ENCODE measurements at places on chromosomes 12 and 14.

DNA sequence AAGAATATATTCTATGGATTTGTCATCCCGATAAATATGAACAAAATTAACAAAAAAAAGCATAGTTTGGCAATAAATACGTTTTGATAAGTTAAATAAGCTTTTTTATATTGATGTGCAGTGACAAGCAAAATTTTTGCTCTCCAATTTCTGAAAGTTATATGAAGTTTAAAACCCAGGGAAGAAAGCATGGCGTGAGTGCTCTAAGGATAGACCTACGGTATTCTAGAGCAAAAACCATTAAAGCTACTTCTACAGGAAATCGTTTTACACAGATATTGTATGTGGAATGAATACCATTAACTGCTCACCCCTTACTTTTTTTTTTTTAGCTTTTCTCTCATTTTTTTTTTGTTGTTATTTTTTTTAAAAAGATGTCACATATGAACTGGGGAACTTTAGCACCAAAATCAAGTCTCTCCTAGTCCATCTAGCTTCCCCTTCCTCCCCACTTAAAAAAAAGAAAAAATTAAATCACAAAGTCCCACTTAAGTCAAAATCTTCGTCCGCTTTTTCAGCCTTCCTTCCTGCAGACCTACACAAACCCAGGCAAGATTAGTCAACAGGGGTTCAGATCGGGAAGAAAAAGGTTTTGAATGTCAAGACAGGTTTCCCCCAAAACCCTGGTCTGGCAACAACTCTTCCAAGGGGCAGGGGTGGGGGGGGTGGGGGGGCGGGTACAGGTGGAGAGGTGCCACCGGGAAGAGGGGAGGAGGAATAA lies 4.4 kb downstream of the ZFP36L1 start:
- DNase-seq: no peak

DNA sequence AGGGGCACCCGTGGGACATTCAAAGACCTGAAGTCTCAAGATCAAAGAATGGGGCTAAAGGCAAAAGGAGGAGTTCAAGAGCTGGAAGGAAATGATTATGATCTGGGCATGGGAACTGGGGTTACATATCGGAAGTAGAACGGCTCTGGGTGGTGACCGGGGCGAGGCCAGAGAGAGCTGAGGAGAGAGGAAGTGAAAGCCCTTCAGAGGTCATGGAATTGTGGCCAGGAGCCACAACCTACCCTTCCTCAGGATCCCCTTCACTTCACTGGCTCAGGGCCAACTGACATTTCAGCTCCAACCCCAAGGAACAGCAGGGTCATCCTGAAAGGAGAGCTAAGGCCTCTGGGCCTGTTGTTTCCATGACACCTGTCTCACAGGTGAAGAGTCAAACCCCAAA lies 57.8 kb downstream of the GALNT16 start:
- DNase-seq: no peak

DNA sequence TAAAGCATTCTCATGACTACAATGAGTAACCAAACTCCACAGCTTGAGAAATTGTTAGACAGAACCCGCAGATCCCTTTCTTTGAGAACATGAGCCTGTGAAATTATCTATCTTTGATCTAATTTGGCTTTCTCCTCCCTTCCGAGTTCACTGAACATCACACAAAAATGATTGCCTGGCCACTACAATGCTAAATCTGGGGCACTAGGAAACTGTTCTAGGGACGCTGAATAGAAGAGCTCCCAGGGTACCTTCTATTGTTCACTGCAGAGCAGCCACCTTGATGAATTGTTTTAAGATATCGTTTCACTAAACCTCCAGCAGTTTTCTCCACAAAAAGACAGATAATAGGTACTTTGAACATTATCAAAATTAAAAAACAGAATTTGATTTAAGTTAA lies 47.5 kb downstream of the SINHCAF start:
- DNase-seq: no peak

- DNase-seq: no peak
These were observed 17.3 kb downstream of the TNFAIP2 start for GRCh38 chr14:103140316-103141109.

GRCh38 chr12:110355073-110355472 lies 48.4 kb downstream of the ANAPC7 start:
- DNase-seq: no peak

- no peak for DNase-seq
These were observed 32.7 kb upstream of the KRT77 start for GRCh38 chr12:52735816-52736632.

- no peak for DNase-seq
These were observed 5.8 kb downstream of the SLC48A1 start for GRCh38 chr12:47778881-47779280.

- DNase-seq: no peak
These were observed 130.2 kb downstream of the PAPOLA start for GRCh38 chr14:96632363-96632758.

DNA sequence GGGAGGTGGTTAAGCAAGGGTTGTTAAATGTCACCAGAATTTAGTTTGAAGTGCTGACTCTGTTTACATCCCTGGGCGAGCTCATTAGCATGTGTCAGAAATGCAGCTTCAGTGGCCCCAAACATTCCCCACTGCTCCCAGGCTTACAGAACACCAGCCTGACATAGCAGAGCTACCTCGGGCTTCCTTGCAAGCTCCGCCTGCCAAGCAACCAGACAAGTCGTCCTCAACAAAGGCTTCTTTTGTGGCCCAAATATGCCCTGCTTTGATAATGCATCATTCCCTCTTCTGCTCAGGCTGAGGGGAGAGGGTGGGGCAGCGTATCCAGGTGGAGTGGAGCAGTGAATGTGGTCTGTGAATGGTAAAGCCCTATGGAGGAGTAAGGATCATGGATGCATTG lies 28.0 kb downstream of the ERH start:
- no peak for DNase-seq

DNA sequence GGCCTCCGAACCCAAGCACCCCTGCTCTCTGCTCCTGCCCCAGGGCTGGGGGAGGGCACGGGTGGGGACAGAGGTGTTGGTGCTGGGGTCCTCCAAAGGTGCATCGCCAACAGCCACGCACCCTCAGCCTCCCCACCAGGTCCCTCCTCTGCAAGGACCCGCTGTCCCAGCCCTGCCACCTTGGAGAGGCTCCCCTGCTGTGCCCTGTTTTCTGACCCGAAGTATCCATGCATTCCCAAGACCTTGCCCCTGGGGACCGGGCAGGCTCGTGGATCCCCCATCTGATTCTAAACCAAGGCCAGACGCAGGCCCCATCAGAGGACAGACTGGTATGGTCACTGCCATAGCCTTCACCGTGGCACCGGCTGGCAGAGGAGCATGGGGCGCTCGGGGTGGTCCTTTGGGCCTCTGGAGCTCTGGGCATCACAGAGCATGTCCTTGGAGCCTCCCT lies 22.7 kb upstream of the BEGAIN start:
- DNase-seq: no peak

- no peak for DNase-seq
These were observed 377.8 kb downstream of the KCNH5 start for GRCh38 chr14:62667421-62667914.

GRCh38 chr12:119687406-119687805 lies 19.5 kb downstream of the PRKAB1 start:
- no peak for DNase-seq

DNA sequence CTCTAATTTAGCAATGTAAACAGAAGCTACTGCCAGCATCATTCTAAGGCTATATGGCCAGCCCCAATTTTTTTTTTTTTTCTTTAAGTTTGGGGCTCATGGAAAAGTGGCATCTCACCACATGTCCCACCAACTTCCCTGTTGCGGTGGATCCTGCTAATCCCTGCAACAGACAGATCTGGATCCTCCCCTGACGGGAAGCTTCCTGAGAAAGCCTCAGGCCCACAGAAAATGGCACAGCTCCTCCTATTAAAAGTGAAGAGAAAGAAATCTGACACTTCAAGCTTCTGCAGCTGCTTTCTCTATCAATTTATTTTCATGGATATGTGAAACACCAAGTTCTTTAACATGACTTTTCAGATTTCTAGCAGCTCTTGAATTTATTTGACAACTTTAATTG lies 433.8 kb upstream of the DCN start:
- no peak for DNase-seq

DNA sequence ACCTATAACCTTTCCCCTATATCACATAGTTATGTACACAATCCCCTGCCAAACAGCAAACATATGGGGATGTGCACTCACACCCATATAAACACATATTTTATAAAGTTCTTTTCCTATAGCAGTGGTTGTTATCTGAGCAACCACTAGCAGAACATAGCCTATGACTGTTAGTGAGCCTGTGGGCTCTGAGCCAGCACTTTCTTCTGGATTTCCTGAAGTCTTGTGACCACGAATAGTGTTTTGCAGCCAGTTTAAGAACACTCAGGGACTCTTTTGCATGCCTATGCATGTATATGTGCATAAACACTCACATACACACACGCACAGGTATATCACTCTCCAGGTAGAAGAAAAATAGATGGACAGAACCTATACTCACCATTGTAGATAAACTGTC lies 17.1 kb downstream of the TESPA1 start:
- DNase-seq: no peak

- no peak for DNase-seq
These were observed 42.0 kb downstream of the AREL1 start for GRCh38 chr14:74670726-74671411.

- DNase-seq: no peak
These were observed 10.8 kb downstream of the SMIM41 start for GRCh38 chr12:52090291-52090690.

DNA sequence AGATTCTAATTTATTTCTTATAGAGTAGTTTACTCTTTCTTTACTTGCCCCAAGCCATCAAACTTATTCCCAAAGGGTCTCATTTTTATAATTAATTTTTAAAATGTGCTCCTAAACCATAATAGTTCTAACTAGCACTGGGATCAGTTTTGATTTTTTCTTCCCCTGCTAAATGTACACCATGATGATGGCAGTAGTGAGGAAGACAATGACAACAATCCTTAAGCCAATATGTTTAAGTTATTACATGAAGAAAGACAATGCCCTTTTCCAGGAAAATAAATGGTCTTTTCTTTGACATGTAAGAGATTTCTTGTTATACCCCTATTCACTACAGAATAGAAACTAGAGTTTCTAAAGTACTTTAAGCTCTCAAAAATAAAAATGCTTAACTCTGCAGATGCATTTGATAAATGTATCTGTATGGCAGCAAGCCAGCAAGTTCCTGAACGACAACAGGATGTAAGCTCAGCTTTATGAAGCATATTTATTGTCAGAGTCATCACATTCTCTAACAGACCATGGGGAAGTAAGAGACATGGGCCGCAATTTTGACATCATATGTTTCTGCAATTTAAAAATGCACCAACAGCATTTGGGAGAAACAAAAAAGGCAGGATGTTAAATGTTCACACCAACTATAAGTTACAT lies 36.0 kb upstream of the SNX6 start:
- DNase-seq: no peak

DNA sequence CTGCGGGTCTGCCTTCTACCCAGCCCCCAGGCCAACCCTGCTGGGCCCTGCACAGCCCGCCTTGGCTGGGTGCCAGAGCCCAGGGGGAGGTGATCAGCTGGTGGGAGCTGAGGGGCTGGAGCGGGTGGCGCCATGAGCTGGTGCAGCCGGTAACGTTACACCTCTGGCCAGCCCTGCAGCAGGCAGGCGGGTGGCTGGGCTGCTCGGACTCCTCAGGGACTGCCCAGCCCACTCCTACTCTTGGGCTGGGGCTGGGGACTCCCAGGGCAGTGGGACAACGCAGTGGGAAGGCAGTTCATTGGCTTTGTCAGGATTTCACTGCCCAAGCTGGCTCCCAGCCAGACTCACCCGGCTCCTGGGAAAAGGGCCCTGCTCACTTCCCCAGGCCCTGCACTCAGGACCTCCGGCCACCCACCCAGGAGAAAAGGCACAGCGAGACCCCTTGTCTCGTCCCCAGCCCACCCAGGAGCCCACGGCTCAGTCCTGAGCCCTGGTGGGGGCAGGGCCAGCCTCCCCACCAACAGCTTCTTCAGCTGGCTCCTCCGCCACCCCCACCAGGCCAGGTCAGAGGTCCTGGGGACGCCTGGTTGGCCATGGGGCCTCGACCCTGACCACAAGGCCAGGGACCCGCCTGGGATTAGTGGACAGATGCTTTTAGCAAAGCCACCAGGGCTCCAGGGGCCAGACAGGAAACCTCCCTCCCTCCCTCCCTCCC lies 1.0 kb downstream of the PGF start:
- DNase-seq: no peak

DNA sequence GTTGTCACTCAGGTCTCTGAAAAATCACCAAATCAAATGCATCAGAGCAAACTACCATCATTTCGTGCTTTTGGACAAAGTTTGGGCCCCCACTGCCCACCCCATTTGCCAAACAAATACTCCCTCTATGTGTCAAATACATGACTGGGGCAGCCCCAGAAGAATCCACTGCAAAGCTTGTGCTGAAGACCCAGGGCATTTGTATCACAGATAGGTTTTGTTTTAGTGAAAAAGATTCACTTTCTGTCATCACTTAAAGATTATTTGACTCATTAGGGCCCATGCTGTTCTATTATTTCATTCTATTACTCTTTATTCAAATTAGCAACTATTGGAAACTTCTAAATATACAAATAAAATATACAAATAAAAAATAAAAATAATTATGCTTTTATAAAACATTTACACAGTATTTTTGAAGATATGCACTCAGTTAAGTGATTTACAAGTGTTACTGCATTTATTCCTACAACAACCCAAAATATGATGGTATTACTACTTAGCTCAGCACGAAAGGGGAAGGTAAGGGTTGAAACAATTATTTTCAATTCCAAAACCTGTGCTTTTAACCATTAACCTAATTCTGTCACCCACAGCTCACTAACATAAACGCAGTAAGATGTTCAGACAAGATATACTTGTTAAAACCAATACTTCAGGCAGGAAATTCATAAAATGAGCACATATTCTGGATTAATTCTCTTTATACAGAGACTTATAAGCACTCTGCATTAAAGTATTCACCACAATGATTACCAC lies 36.5 kb downstream of the LRIG3 start:
- no peak for DNase-seq

DNA sequence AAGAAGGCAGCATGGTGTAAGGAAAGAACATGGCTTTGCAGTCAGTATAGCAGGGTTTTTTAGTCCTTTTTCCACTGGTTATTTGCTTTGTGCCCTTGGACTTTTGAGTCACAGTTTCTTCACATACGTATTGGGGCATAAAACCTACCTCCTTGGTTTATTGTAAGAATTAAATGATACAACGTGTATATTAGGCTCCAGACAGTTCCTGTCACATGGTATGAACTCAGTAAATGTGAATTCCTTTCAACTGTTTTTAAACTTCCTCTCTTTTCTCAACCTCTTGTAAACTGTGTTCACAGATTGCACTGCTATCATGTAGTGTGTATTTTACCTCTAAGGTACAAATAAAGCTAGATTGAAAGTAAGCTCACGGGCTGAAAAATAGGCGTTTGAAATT lies 29.5 kb downstream of the MSRB3 start:
- no peak for DNase-seq

DNA sequence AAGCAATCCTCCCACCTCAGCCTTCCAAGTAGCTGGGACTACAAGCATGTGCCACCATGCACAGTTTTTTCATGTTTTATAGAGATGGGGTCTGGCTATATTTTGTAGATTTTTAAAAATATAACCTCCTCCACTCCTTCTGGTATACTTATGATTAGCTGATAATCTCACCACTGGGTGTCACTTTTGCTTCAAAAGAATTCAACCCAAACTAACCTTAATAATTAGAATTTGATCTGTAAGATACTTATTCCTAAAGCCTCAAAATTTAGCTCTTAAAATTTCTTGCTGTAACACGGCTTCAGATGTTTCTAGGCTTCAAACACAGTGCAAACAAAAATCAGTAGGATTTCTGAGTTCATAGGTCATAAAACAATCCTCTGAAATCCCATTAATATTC lies 130.3 kb downstream of the CEP83 start:
- DNase-seq: no peak

- no peak for DNase-seq
These were observed 66.7 kb downstream of the CCDC88C start for GRCh38 chr14:91350813-91351511.

GRCh38 chr14:75711105-75711795 lies 50.2 kb downstream of the TTLL5 start:
- DNase-seq: no peak
